Choroid plexus epithelial cell (primary cell): ENCODE measurements at places on chromosomes 5 and 9.

DNA sequence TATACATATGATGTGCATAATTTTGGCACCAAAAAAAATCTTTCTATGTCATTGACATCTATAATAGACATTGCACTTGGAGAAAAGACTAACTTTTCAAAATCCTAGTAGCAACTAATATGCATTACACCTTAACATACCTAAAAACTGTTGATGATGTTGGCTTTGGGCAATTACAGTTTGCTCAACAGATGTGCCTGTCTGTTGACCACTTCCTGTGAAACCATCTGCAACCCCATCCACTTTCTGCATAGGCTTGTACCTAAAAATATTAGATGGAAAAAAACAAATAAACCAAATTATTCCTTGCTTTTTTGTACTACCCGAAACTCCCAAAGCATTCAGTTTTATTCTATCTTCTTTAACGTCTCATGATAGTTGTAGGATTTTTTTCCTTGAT lies 248.6 kb downstream of the RFX3 start:
- DNase-seq = no peak

GRCh38 chr5:94674490-94675382 lies 56.3 kb downstream of the SLF1 start:
- DNase-seq = peak; percentile 31

DNA sequence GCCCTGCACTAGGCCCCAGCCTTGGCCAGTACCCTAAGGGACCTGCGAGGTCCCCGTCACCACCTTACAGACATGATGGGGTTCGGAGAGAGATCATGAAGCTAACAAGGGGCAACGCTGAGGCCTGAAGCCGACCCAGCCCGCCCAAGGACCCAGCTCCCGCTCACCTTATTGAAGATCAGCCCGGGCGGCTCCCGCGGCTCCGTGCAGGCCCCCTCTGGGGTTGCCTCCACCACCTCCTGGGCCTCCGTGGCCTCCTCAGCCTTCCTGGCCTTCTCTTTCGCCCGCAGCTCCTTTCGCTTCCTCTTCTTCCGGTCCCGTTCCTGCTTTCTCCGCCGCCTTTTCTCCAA lies 3.6 kb downstream of the SURF6 start:
- no peak for DNase-seq

DNA sequence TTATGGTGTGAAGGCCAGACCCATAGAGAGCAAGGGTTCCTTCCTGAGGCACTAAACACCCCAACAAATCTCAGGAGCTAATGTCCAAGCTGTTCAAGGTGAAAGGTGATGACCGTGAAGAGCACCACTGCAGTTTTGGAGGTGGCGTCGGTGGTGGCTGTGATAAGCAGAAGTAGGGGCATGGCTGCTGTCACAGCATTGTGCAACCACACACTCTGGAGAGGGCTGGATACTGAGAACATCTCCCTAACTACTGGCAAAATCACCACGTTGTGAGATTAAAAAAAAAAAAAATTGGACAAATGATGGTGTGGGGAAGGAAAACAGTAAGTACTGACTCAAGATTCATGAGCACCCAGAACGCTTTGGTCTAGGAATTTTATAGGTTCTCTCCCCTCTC lies 156.5 kb downstream of the PJA2 start:
- no peak for DNase-seq

GRCh38 chr9:4829969-4830368 lies 37.2 kb downstream of the RCL1 start:
- DNase-seq = peak; percentile 51

DNA sequence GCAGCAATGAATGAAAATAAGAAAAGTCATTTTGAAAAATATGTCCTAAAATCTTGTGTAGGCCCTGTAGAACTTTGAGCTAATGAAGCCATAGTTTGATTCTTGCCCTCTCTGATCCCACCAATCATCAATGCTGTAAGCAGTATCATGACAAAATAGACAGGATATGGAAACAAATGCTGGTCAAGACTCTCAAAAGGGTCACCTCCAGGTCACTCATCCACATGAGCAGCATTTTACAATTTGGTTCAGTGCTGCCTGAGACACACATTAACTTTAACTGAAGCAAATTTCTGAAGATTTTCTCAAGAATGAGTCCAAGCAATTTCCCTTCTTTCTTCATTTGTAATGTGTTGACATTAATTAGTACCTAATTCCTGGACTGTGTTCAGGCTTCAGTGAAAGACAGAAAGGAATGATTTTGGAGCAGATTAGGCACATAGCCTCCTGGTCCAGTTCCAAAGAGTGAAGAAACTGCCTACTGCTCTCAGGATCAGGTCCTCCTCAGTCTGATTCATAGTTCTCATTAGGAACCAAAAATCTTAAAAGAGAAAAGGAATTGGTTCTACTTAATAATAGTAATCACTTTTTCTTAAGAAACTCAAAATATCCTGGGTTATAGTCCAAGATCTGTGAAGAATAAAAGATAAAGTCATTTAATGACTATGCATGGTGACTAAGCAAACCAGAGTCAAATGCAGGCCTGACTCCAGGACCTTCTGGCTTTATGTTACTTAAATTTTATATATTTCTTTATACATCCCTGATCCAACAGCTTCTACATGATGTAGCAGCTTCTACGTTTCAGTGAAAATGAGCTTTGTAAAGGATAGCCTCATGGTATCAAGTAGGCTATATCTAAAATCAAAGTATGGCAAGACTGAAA lies 192.1 kb upstream of the RGMB start:
- DNase-seq = peak; percentile 50

GRCh38 chr9:79812507-79813257 lies 240.9 kb downstream of the TLE4 start:
- no peak for DNase-seq

GRCh38 chr9:20065796-20066700 lies 277.2 kb upstream of the SLC24A2 start:
- no peak for DNase-seq

- DNase-seq = peak; percentile 68
Observed at GRCh38 chr5:147949711-147950573, 43.6 kb upstream of the C5orf46 start.

DNA sequence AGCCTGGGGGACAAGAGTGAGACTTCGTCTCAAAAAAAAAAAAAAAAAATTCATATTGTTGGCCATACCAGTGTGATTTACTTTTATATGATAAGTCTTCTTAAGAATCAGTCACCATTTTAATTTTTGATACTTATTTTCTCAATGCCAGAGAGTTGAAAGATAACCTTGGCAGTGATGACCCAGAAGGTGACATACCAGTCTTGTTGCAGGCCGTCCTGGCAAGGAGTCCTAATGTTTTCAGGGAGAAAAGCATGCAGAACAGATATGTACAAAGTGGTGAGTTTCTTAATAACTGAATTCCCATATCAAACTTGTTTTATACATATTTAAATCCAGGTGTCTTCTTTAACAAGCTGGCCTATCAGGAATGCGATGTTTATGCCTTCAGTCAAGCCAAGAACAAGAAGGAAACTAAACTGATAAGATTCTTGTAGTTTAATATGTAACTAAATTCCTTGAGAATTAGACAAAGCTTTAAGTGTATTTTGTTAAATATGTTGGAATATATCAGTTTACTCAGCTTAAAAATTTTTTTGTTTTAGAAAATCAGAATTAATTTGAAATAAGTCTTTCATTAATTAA lies 81.5 kb downstream of the NIPBL start:
- peak; percentile 7 for DNase-seq

GRCh38 chr5:90613918-90614504 lies 55.4 kb downstream of the ADGRV1 start:
- DNase-seq = no peak

GRCh38 chr5:10400411-10400810 lies 41.3 kb upstream of the ROPN1L start:
- no peak for DNase-seq

DNA sequence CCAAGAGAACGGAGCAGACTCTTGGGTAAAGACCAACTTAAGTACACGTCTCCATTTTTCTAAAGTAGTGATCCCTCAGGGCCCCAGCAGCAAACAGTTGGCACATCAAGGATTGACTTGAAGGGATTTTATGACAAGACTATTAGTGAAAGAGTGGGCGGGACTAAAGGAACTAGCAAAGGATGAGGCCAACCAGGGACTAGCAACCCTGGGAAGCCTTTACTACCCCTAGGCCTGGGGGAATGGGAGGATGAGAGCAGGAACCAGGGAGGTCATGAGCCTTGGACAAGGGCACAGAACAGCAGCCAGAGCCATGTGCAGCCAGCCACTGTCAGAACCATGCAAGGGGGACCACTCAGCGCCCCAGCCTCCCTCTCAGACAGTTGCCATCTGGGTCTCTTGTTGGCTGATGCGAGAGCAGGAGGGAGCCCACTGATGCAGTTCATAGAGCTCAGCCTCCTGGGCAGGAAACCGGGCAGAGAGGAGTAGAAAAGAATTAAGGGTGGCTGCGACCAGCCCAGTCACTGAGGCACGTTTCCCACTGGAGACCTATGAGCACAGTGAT lies 28.1 kb downstream of the TGFBI start:
- DNase-seq = no peak

DNA sequence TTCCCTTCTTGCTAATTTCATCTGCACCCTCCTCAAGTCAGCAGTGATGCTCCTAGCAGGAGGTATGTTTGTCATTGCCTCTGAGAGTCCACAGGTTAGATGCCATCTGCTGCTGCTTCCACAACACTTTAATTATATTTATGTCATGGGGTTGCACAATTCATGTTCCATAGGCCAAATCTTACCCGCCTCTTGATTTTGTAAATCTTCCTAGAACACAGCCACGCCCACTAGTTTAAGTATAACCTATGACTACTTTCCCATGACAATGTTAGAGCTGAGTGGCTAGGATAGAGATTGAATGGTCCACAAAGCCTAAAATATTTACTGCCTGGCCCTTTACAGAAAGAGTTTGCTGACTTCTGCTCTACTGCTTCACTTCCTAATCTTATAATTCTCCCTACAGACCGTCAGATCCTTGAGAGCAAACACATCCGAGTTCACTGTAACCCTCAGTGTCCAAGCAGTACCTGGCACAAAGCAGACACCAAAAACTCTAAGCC lies 21.1 kb downstream of the LIFR start:
- peak; percentile 40 for DNase-seq

DNA sequence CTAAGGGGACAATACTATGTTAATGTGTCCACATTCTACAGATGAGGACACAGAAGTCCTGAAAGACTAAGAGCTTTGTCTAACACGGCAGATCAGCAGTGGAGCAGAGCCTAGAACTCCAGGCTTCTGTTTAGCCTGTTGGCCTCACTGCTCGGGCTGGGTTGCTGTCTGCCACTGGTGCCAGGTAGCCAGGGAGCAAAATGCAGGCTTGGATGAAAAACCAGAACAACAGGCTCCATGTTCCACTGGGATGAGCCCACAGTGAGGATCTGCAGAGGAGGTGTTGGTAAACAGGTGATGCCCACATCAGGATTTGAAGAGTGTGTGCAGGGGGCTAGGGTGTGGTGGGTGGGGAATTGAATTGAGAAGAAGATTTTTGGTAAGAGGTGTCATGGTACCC lies 114.0 kb upstream of the TBC1D2 start:
- no peak for DNase-seq
